ENCODE measurements at places on chromosomes 5 and 9. TPM values are rescaled to one million over a fixed set of nuclear protein-coding genes. Genes with fewer than 3 reads are reported as not detected.
A peak's percentile ranks its signal among the peaks of the same experiment; 100 is the strongest.

LOX gene
- 0.65 TPM for total RNA-seq

DMGDH gene
- 2.2 TPM for total RNA-seq

TAF11L2 gene
- total RNA-seq = not detected

SPATA31C1 gene
- total RNA-seq = not detected

RPS23 gene
- total RNA-seq = 3,176 TPM

COL23A1 gene
- total RNA-seq = not detected

ARAP3 gene
- total RNA-seq = 3.2 TPM

PPIP5K2 gene
- total RNA-seq = 48.7 TPM

DNA sequence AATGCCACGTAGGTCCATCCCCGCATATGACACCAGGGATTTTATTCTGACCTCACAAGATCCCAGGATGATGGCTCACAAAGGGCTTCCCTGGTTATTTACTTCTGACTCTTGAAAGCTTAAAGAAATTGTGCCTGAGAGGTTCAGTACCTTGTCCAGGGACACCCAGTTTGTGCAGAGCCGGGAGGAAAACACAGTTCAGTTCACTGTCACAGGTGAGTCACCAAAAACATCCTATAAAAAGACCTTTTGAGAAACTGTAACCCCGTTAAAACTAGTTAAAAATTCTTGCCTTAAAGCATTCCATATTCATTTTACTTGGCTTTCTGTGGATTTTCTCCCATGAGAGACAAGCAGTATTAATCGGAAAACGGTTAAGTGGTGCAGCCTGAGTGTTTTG is 56.6 kb downstream of the ZNF510 start:
- DNase-seq = no peak

GRCh38 chr5:39526914-39527477 is 102.2 kb upstream of the DAB2 start:
- DNase-seq = no peak

DNA sequence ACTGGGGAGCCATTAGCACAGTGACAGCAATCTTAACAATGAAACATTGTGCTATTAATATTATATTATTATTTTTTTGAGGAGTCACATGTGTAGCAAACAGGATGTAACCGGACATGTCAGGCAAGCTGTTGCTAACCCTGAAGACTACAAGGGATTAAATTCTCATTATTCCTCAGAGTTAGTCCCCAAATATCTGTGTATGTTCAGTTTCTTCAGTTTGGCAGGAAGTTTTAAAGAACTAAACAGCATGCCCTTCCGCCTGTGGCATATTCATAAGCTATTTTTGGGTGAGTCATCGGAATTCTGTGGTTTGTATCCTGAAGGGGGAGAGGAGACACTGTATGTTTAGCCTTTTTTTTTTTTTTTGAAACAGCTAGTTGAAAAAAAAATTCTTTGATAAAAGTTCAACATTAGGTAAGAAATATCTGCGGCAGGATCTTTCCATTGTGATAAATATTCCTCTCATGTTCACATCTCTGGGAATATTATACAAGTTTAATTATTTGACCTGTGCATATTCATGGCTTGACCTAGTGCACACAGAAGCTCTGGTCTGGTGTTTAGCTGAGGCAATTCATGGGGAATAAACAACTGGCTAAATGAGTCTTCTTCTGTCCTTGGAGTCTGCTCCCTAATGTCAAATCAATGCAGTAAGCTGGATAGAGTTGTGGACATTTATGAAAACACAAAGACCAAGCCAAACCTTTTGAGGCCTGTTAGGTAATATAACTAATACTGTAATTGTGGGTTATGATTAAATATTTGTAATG is 202.7 kb upstream of the CDKN2B start:
- no peak for DNase-seq

- DNase-seq = no peak
These were observed 170.1 kb upstream of the PITX1 start for GRCh38 chr5:135204151-135204600.

- no peak for DNase-seq
These were observed 103.8 kb upstream of the SLC1A3 start for GRCh38 chr5:36502608-36503007.

DNA sequence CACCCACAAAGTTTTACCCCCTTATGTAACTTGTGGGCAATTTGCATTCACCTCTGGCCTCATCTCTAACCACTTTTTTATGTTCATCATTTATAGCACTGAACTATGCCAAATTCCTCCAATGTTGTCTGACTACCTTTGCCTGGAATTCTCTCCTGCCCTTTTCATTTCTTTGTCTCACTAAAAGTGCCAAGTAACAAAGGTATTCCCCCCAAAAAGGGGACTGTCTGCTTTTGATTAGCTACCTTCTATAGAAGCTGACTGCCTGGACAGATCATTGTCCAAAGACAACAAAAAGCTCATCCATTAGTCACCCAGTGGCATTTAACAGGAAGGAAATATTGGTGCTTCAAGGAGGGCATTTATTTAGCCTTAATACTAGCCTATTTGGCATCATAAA is 189.9 kb upstream of the VCAN start:
- no peak for DNase-seq

- DNase-seq = no peak
These were observed 144.6 kb upstream of the NMUR2 start for GRCh38 chr5:152549709-152550108.

DNA sequence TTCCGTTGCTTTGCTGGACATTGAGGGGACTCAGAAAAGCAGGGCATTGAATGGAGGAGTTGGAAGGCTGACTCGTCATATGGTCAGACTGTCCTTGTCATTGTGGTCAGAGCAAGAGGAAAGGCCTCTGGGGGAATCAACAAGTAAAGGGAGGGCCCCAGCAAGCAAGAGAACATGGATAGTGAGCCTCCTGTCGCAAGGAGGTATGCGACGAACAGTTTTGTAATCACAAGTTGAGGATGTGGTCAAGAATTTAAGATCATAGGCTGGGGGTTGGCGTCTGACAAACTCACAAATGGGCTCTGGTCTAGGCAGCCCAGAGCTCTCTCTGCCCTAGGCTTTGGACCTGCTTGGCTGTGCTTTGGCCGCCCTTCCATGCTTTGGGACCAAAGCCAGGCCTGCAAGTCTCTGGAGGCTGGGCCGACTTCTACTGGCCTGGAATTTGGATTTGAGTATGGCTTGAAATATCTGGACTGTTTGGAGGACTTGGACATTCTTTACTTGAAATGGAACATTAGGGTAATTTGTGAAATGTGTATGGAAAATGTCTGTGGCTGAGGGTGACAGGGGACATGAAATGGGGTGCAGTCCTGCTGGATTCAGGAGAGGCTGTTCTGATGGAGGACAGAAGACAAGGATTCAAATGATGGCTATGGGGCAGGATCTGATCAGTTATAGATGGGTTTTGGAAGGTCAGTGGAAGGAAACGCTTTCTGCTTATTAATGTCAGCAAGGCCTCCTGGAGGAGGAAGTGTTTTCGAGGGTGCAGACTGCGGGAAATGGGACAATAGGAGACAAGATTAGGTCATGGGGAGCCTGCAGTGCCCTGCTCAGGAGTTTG is 19.2 kb upstream of the NDST1 start:
- DNase-seq = no peak

DNA sequence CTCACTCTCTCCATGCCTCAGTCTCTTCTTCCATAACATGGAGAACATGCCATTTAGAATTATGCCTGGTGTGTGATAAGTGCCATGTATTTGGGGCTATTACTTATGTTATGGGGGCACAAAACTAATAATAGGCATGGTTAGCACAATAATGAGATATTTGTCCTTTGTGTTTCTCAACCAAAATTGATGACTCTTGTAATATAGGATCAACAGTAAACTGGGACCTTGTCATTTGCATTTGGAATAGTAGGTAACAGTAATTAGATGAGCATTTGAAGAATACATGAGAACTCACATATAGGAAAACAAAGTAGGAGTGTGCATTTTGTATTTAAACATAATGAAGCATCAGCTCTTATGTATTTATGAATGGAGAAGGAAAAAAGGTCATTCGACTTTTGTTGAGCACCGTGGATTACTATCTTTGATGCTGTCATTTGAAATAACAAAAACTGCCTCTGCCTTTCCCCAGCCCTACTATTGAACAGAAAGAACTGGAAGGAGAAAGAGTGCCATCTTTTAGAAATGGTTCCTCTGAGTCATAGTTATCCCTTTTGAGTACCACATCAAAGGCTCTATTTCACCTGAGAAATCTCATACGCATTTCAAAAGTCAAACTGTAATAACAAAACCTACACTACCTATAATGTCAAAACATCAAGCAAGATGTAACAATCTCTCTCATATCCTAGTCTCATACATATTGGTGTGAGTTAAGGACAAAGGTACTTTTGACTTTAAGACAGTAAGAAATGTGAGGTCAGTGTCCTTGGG is 655.2 kb downstream of the PDE4D start:
- no peak for DNase-seq

- DNase-seq = peak; percentile 73
These were observed 193.0 kb downstream of the MELK start for GRCh38 chr9:36765468-36766341.

GRCh38 chr5:14895301-14895700 is 23.7 kb upstream of the ANKH start:
- DNase-seq = no peak

- DNase-seq = no peak
These were observed 1241.3 kb downstream of the MAT2B start for GRCh38 chr5:164746723-164747122.

DNA sequence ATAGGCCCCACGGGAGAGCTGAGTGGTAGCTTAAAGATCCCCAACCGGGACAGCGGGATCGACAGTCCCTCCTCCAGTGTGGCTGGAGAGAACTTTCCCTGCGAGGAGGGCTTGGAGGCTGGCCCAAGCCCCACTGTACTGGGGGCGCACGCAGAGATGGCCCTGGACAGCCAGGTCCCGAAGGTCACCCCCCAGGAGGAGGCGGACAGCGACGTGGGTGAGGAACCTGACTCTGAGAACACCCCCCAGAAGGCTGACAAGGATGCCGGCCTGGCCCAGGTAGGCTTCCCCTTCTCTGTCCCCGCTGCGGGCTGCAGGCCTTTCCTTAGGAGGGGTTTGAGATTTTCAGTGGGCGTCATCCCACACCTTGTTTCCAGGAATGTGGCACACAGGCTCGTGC is 29.1 kb downstream of the FGD3 start:
- DNase-seq = no peak

DNA sequence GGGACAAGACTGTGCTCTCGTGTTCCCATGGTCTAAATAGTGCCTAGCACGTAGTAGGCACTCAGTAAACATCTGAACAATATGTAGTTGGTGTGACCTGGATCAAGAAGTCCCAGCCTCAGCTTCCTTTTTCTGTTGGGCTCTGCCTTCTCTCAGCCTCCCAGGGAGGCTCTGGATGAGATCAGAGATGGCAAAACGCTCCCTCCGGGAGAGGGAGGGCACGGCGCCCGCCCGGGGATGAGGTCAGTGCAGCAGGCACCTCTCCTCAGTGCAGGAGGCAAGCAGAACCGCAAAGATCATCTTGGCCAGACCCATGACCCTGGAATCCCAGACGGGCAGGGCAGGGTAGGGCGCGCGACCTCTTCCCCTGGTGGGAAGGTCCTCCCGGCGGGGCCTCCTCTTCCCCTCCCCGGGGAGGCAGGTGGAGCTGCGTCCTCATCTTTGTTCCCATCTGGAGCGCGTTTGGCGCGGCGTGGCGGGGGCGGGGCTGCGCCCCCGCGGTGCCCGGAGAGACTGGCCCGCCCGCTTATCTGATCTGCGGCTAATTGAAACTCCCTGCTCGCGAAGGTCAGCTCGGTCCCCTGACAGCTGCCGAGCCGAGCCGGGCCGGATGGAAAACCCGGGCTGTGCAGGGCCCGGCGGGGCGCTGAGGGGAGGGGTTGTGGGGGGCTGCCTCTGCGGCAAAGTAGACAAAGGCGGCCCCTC is 60.9 kb downstream of the CXXC5 start:
- no peak for DNase-seq

GRCh38 chr9:76894198-76894597 is 11.7 kb downstream of the PRUNE2 start:
- DNase-seq = no peak

DNA sequence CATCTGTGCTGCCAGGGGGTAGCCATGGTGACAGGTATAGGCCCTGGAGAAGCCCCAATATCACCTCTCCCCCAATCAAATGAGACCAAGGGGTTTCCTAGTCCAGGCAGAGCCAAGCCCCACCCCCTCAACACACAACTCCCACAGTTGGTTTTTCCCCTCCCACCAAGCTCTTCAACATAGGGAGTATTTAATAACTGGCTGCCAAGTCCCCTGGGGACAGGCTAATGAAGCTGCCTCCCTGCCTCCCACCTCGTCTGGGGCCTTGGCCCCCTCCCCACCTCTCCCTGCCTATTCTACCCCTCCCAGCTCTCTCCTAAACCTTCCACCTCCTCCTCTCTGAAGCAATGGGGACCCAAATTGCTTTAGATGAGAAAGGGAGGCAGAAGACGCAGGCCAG is 23.4 kb downstream of the CPLX2 start:
- DNase-seq = no peak

DNA sequence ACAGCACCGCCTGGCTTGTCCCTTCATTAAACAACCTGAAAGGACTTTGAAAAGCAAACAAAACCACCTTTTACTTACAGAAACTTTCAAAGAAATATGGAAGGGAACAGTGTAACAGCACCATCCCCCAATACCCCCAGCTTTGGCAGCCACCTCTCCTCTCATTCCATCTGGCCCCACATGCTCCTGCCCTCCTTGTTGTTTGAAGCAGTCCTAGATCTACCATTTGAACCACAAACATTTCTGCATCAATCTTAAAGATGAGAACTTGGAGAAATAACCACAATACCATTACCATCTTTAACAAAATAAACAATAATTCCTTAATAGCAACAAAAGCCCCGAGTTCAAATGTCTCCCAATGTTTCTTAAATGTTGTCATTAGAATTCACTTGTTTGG is 17.8 kb upstream of the COL15A1 start:
- DNase-seq = no peak

DNA sequence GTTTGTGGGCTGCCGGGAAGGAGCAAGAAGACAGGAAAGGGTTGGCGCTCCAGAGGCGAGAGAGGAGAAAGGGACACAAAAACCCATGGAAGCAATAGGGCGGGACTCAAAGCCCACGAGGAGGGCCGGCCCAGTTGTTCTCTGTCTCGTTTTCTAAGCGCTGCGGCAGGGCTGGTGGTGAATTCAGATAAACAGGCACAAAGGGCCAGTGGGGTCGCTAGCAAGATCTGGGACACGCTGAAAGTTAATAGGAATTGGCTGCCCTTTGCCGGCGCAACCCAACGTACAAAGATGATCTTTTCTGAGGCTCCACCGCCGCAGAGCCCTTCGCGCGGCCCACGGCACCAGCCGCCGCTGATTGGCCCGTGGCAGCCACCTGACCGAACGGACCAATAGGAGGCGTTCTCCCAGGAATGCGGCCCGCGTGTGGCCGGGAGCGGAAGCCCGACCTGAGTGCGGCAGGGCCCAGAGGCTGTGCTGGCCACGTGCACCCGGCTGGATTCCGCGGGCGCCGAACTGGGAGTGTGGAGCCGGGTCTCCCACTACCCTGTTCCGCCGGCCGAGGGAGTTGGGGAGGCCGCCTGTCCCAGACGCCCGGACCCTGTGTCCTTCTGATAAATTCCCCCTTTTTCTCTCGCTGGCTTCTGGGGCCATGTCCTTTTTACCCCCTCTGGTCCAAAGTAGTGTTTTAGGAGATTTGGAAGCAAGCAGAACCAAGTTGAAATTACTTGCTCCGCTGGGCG is 16.8 kb upstream of the NSD1 start:
- peak; percentile 77 for DNase-seq

- no peak for DNase-seq
These were observed 97.4 kb upstream of the TRIM32 start for GRCh38 chr9:116589392-116590354.
